HAP-1 (cell line): ENCODE measurements at places on chromosomes 11 and 22.

DNA sequence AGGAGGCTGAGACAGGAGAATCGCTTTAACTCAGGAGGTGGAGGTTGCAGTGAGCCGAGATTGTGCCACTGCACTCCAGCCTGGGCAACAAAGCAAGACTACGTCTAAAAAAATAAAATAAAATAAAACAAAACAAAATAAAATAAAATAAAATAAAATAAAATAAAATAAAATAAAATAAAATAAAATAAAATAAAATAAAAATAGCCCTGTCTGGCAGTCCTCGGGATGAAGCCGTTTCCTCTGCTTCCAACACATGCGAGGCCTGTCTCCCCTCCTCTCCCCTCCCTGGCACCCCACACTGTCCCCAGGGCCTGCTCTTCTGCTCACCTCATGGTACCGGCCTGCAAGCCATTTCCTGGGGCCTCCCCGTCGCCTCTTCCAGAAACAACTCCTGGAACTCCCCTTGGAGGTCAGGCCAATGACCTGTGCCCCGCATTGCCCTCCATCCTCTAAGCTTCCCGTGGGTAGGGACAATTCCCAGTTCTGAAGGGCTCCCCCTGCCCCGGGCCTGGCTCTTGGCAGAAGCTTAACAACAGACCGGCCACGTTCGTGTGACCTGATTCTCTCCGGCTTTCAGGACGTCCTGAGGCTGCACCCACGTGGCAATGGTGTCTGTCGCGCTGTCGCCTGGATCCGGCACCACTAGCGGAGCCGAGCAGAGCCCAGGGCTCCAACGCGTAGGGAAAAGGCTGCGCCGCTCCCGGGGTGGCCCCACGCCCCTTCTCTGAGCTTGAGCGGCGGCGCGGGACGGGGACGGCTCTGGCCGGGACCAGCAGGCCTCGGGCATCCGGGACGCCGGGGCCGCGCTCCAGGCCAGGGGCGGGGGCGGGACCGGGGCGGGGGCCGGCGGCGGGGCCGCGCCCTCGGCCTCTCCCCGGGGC, 456 bp upstream of the PARVB start:
- peak; percentile 63 for DNase-seq

- DNase-seq = no peak
These were observed 388.2 kb downstream of the KCNA4 start for GRCh38 chr11:29628609-29629008.

- DNase-seq = no peak
These were observed 7.8 kb downstream of the OR8K5 start for GRCh38 chr11:56152333-56152732.

- DNase-seq = no peak
These were observed 58.9 kb downstream of the FBXO7 start for GRCh38 chr22:32533265-32534111.

DNA sequence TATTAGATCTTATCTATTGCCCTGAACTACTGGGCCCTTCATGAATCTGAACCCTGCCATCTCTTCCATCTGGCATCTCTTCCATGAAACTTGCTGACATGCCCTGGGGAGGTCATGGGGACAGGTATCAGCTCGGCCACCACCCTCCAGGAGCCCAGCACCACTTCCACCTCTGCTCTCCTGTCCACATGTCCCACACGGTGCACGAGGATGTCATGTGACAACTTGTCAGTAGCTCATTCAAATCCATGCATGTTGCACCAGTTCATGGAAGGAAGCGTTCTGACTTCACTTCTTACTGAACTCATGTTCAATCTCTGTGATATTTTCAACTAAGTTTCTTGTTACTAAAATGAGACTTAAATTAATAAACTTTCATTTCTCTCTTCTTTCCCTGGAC, 16.6 kb downstream of the YPEL1 start:
- DNase-seq = no peak

DNA sequence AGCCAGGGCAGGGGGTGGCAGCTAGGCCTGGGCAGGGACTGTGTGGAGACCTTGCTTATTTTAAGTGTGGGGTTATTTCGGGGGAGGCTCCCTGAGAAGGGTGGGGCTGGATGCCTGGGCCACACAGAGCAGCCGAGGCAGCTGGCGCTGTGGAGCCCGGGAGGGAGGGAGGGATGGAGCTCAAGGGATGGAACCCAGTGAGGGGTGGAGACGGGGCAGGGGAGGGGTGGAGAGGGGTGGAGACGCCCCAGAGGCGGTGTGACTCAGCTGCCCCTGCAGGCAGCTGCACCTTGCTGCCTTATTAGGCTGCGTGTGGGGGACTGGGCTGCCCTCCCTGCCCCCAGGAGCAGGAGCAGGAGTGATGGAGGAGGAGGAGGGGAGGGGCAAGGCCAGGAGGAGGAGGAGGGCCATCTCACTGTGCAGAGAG, 9.8 kb upstream of the TSSC4 start:
- DNase-seq = no peak

DNA sequence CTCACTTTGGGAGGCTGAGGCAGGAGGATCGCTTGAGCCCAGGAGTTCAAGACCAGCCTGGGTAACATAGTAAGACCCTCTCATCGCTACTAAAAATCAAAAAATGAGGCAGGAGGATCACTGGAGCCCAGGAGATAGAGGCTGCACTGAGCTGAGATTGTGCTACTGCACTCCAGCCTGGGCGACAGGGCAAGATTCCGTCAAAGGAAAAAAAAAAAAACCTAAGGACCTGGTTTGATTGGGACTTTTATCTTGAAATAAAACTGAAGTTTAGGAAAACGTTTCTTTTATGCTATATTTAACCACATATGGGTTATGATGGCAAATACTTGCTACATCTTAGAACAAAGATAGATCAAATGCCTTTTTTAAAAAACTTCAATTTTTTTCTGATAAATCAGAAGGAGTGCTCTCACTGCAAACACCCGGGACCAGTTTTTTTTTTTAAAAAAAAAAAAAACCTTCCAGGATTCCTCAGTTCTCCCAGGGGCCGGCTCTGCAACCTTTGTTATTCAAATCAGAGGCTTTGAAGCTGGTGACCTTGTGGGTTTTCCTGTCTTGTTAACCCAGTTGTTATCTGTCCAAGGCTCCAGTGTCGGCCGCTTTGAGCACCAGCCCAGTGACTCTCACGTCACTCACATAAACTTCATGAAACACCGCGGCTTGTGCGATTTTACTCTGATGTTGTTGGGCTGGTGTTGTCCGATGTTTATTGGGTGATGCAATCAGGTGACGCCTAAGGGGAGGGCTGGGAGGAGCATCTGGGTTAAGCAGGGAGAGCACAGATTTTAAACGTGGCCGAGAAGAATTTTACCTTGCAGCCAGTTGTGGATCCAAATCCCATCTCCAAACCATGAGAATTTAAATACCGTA, 24.7 kb upstream of the SLC22A12 start:
- DNase-seq = peak; percentile 91

GRCh38 chr11:7300281-7300680, 48.6 kb downstream of the SYT9 start:
- DNase-seq = no peak

DNA sequence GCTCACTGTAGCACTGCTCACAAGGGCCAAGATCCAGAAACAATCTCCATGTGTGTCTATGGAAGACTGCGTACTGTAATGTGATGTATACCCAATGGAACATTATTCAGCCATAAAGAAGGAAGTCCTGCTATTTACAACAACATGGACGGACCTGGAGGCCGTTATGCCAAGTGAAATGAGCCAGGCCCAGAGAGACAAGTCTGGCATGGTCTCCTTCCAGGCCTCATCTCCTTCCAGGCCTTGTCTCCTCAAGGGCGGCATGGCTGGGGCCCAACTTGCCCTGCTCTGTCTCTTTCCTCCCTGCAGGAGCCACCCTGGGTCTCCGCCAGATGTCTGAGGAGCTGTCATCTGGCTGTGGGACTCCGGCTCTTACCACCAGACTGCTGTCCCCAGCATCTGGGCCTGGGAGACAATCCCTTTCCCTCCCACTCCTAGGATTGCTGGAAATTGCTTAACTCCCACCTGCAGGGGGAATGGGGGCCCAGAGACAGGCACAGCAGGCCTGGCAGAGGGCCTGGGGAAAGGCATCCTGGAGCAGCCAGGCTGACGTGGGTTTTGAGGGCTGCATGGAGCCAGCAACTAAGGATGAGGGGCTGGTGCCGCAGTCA, 1326.6 kb downstream of the TBC1D22A start:
- no peak for DNase-seq

DNA sequence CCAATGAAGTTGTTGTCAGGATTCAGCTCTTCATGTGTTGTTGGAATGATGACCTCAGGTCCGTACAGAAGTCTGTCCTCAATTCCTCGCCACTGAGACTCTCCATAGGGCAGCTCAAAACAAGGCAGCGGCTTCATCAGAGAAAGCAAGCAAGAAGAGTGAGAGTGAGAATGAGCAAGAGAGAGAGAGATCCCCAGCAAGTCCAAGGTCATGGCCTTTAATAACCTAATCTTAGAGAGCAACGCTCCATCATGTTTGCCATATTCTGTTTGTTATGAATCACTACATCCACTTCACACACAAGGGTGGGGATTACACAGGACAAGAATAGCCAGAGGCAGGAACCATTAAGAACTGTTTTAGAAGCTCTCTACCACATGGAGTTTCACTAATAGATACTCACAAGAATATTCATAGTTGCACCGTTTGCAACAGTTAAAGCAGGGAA, 23.3 kb upstream of the MMP7 start:
- no peak for DNase-seq

DNA sequence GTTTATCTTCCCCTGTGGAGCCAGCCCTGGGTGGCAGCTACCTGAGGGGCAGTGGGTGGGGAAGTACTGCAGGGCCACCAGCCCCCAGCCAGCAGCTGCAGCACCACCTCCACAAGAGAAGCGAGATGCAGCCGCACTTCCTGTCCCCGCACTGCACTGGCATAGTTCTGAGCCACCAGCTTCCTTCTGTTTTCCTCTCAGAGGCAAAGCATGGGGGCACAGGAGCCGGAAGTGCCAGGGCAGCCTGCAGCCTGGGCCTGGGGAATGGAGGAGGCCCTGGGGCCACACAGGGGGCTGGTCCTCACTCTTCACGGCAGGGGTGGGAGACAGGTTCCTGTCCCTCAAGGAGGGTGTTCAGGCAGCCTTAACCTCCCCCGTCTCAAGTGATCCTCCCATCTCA, 11.9 kb upstream of the SH3BP1 start:
- DNase-seq = no peak

- DNase-seq = no peak
These were observed 1.5 kb downstream of the ASPHD2 start for GRCh38 chr22:26430600-26430999.

- DNase-seq = no peak
These were observed 369.4 kb upstream of the ISX start for GRCh38 chr22:34696557-34696956.

GRCh38 chr22:29784451-29785361, 17.5 kb downstream of the UQCR10 start:
- DNase-seq = no peak

DNA sequence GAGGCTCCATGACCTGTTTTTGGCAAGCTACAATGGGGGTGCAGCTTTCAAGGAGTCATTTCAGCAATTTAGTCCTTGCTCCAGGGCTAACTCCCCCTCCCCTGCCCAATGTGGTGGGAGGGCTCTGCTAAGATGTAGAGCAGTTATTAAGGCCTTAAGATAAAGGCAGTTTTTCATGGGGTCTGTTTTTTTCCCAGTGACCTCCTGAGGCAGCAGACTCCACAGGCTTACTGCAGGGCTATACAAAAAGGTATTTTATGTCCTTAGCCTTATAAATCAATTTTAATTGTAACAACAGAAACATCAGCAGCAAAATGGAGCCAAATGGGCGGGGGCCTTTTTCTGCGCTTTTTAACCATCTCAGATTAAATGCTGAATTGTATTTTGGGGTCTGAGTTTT, 192.3 kb downstream of the KIRREL3 start:
- DNase-seq = peak; percentile 34

- peak; percentile 85 for DNase-seq
These were observed 27.9 kb downstream of the SLC25A17 start for GRCh38 chr22:40791241-40791640.

GRCh38 chr11:84922836-84923235, 704.3 kb downstream of the DLG2 start:
- DNase-seq = peak; percentile 38

DNA sequence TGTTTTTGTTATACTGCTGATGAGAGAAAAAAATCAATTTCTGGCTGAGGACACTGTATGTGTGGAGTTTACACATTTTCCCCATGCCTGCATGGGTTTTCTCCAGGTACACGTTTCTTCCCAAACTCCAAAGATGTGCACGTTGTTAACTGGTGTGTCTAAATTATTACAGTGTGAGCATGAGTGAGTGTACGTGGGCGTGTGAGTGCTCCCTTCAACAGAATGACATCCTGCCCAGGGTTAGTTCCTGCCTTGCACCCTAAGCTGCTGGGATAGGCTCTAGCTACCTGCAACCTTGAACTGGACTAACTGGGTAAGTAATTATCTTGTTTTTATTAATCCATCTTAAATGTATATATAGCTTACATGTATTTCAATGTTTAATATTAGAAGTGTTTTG, 5.5 kb downstream of the NPAT start:
- DNase-seq = no peak

- DNase-seq = no peak
These were observed 1.0 kb downstream of the B4GALNT4 start for GRCh38 chr11:370070-370941.

DNA sequence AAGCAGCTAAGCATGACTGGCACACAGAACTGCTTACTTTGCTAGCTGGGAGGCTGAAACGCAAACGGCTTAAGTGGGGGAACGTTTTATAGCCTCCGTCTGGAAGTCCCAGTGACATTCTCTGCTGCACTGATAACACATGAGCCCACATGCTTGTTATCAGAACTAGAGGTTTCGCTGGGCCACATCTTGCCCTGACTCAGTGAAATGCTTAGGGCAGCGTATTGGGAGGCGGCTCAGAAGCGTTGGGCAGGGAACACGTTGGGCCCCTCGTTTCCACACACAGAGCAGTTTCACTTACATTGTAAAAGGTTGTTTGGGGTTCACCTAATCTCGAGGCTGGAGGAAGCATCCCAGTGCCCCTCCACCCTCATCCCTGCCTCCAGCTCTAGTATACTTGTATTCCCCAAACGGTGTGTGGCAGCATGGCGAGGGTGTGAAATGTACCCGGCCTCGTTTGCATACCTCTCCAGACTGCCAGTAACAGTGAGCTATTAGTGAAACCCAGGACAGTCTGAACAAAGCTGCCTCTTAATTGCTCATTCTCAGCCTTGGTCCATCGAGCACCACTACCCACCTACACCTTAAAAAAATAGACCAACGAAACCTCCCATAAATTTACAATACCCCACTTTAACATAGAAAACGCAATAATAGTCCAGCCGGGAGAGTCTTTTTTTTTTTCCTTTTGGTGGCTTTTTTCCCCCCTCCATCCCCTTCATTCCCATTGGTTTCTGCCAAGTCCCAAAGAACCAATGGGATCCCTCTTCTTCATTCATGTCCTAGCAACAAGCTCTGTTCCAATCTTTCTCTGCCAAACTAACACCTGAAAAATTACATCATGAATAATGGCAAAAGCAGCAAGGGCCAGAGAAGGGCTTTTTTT, 218.8 kb upstream of the SORL1-AS1 start:
- DNase-seq = no peak

- no peak for DNase-seq
These were observed 128.8 kb downstream of the ARHGAP42 start for GRCh38 chr11:100815787-100816330.

GRCh38 chr11:8691601-8692000, 9.0 kb downstream of the RPL27A start:
- no peak for DNase-seq

GRCh38 chr11:26583550-26583949, 11.5 kb upstream of the MUC15 start:
- no peak for DNase-seq

GRCh38 chr11:65383778-65384177, 1.3 kb upstream of the SLC25A45 start:
- DNase-seq = no peak
